ENCODE measurements at places on chromosomes 7 and 10.

DNA sequence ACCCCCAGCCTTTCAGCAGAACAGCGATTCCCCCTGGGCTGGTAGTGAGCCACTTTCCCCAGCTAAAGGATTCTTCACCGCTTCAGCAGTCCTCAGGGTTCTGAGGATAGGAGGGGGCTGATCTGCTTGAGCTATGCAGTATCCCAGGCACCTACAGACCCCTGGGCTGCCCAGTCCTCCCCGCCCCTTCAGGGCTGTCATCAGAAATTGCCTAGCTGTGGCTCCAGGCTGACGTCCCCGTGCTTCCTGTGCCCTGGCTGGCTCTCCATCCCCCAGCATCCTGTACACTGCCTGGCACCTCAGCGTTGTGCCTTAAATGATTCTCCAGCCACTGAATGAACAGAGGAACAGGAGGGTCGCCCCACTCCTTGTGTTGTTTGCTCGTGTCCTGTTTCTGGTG, 38.4 kb upstream of the CDH23 start:
- no peak for DNase-seq

- no peak for DNase-seq
These were observed 205.8 kb downstream of the CCSER2 start for GRCh38 chr10:84534168-84534567.

GRCh38 chr7:146701166-146701565, 584.6 kb downstream of the CNTNAP2 start:
- no peak for DNase-seq

- no peak for DNase-seq
These were observed 296.8 kb downstream of the EXOC4 start for GRCh38 chr7:133549633-133550032.

GRCh38 chr7:132377015-132377414, 199.3 kb downstream of the PLXNA4 start:
- DNase-seq = no peak

DNA sequence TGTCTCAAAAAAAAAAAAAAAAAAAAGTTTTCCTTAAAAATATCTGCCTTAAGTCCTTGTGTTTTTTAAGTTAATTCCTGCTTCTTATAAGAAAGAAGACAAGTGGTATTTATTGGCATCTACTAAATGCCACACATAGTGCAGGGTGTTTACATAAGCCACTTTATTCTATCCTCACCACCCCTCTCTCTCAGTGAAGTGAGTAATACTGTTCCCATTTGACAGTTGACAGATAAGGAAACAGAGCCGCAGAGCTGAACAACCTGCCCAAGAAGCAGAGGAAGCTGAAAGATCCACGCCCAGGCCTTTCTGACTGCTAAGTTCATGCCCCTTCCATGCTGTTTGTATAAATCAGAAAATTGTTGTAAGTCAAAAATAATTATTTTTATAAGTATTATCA, 54.1 kb downstream of the ABLIM1 start:
- DNase-seq = no peak

DNA sequence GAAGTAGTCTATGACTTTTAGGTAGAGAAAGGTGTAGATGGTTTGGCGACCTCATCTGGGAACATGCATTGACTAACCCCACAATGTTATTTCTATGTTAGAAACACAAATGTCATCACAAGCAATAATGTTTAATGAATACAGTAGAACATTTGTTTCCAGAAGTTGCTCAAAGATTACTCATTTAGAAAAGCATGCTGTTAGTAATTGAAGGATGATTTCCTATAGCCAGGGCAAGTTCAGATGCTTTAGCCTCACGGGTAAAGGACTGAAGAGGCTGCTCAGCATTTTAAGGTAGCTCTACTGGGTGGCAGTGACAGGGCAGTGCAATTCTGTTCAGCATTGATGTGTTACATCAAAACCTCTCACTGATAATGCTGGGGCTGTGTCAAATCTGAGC, 199.3 kb upstream of the FZD1 start:
- peak; percentile 83 for DNase-seq

GRCh38 chr7:74061840-74062539, 21.6 kb upstream of the LIMK1 start:
- DNase-seq = peak; percentile 84

DNA sequence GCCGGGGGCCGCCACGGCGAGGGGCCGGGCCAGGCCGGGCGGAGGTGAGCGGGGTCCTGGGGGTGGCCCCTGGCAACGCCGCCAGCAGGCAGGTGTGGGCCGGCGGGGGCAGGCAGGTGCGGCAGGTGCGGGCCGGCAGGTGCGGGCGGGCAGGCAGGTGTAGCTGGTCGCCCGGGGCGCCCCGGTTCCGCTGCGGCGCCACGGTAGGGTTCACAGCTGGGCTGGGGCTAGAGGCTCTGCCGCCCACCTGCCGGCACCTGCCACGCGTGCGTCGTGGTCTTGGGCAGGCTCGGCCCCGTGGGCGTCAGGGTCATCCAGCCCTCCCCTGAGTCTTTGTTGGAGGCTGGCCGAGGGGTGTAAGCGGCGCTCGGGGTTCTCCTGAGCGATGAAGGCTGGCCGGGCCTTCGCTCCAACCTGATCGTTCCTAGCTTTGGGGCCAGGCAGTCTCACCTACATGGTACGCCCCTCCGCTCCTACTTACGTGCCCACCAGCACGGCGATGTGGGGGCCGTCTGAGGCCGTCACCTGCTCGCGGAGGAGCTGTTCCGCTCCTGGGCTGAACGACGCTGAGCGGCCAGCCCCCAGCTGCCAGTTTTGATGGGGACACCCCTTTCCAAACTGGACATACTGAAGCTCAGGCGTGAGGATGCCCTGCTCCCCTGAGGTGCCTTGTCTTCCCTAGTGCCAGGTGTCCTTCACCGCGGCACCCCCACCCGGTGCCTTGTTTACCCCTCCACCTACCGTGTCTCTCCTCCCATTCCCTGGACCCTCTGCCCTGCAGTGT, 493 bp downstream of the ZMIZ2 start:
- DNase-seq = no peak

GRCh38 chr10:4646547-4646946, 179.5 kb upstream of the AKR1E2 start:
- no peak for DNase-seq

- peak; percentile 6 for DNase-seq
These were observed 148.4 kb downstream of the MDFIC start for GRCh38 chr7:115070311-115070710.

GRCh38 chr10:88507404-88507803, 75.7 kb downstream of the RNLS start:
- no peak for DNase-seq

GRCh38 chr10:69650589-69651261, 20.7 kb downstream of the FAM241B start:
- no peak for DNase-seq

GRCh38 chr7:132806834-132807233, 230.6 kb upstream of the PLXNA4 start:
- DNase-seq = no peak

- no peak for DNase-seq
These were observed 32.1 kb upstream of the CALD1 start for GRCh38 chr7:134747326-134747725.

GRCh38 chr7:151327022-151327421, 14.6 kb upstream of the NUB1 start:
- DNase-seq = no peak

All from mammary epithelial cell (primary cell).